Cortex of kidney (tissue), 1 donor: ENCODE measurements at places on chromosomes 11 and 22.

DNA sequence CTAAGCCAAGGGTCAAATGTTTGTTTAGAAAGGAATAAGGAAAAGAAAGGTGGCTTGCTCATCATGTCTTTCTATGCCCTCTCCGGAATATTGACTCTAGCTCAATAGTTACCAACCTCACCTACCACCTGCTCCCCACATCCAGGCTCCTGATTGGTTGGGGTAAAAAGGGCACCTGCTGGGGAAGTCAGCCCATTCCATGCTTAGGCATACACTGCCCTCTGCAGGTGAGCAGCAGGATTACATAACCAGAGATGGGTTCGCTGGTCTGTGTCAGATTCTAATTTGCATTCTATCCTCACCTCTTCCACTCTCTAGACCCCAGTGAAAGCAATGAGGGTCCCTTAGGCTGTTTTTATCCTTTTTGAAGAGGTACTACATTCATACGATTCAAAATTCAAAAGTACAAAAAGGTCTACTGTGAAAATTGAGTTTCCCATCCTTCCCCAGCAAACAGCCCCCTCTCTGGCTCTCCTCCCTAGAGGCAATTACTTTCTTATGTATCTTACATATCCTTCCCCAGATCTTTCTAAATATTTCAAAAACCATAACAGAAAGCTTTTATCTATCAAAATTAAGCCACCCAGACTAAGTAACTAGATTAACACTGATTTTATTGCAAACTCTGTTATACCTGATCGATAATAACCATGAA lies 98.0 kb upstream of the ASPHD2 start:
- no peak for DNase-seq

DNA sequence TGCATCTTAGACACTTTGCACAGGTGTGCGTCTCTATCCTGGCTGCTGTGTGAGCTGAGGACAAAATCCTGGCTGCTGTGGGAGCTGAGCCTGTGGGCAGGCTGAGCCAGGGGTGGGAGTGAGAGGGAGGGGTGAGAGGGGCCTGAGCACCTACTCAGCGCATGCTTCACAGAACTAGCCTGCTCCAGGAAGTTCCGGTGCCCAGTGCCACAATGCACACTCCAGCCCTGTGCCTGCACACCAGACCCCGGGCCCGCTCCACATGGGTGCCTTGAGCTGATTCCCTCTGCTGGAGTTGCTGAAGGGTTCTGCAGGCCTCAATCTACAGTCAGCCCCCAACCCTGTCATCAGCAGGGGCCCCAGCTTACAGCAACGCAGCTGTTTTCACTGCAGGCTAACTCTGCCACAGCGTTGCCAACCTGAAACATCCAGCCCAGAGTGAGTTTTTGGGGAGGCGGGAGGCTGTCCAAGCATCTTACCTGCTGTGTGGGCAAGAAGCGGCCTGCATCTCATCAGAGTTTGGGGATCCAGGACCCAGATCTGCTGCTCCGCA lies 1377.9 kb downstream of the TBC1D22A start:
- DNase-seq = no peak

DNA sequence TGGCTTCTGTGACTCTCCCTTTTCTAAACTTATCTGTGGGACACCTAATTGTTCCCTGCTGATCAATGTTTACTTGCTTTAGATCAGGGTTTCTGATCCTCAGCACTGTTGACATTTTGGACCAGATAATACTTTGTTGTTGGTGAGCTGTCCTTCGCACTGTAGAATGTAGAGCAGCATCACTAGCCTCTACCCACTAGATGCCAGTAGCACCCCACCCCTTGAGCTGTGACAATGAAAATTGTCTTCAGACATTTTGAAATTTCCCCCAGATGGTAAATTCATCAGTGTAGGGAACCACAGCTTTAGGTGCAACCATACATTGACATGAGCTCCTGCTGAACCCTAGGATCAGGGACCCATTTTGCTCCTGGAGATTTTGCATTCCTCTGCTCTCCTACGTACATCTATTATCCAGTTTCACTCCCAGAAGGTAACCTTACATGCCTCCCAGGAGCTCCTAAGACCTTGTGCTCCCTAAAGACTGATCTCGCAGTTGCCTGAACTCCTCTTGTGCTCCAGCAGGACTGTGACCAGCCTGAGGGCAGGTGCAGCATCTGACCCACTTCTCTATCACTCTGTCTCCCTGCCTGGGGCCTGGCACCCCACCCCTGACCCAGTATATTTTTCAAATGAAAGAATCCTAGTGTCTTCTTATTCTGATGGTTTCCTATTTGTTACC lies 107.8 kb downstream of the FAR1 start:
- no peak for DNase-seq

- no peak for DNase-seq
Measured at GRCh38 chr11:86735451-86736290, 63.3 kb upstream of the ME3 start.

GRCh38 chr22:23497016-23497885 lies 82.8 kb downstream of the IGLL1 start:
- DNase-seq = no peak

GRCh38 chr11:10784232-10785145 lies 24.2 kb downstream of the EIF4G2 start:
- no peak for DNase-seq

DNA sequence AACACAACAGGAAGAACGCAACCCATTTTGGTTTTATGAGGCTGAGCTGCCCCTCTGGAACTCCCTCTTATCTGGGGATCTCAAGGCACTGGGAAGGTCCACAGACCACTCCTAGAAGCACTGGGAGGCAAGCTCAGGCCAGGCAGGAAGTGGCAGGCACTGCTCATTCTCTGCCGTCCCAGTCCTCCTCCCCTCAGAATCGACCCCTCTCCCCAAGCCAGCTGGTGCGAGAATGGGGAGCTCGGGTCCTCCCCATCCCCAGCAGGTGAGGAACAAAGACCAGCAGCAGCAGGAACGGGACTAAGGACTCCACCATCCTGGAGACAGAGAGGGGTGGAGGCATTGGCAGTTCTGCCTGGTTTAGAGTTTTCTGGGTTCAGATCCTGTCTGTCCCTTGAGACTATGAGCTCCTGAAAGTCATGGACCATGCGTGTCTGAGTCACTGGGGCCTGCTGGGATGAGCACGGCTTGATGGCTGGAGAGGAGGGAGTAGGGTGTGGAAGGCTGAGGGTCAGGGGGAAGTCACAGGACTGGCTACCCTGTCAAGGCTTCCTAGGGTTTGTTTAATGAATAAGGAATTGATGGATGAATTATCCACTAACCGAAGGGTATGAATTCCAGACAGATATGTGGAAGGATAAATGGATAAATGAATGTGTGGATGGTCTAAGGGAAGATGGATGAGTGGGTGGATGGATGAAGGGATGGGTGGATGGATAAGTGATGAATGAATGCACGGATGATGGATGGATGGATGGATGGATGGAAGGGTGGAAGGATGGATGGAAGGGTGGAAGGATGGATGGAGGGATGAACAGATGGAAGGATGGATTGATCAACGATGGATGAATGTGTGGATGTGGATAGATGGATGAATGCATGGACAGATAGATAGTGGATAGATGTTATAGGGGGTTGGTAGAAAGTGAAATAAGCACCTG lies 6.4 kb downstream of the MYEOV start:
- DNase-seq = no peak

GRCh38 chr11:72081821-72082453 lies 1.3 kb downstream of the LRRC51 start:
- DNase-seq = no peak

- DNase-seq = no peak
Measured at GRCh38 chr22:38042488-38042790, 14.8 kb upstream of the PICK1 start.

GRCh38 chr11:120798854-120799253 lies 225.0 kb upstream of the TBCEL start:
- DNase-seq = no peak

GRCh38 chr11:68057807-68058206 lies 19.0 kb downstream of the TCIRG1 start:
- no peak for DNase-seq

DNA sequence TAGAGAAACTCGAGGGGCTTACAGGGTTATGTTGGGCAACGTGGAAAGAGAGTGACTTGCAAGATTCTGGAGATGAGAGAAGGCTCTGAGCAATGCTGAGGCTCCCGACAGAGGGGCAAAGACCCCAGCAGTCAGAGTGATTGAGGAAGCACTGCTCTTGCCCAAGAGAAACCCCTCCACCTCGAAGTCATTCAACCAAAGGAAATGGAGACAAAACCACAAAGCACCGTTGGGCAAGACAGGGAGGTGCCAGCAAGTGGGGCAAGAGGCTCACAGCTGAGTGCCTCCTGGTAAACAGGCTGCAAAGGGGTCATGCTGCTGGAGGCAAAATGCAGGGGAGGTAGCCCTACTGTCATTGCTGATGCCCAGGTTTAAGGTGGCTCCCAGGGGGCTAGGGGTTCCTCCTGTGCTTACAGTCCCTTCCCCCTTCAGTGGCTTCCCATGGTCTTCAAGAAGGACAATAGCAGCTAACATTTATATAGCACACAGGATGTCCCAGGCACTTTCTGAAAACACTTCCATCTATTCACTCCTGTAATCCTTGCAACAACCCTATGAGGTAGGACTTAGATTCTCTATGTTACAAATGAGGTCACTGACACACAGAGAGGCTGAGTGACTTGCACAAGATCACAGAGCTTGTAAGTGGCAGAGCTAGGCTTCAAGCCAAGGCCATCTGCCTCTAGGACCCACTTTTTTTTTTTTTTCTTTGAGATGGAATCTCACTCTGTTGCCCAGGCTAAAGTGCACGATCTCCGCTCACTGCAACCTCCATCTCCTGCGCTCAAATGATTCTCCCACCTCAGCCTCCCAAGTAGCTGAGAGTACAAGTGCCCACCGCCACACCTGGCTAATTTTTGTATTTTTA lies 18.1 kb upstream of the MYH9 start:
- DNase-seq = no peak

GRCh38 chr22:47180796-47181195 lies 418.3 kb downstream of the TBC1D22A start:
- DNase-seq = no peak

- DNase-seq = no peak
Measured at GRCh38 chr11:109267293-109268095, 154.5 kb upstream of the C11orf87 start.

DNA sequence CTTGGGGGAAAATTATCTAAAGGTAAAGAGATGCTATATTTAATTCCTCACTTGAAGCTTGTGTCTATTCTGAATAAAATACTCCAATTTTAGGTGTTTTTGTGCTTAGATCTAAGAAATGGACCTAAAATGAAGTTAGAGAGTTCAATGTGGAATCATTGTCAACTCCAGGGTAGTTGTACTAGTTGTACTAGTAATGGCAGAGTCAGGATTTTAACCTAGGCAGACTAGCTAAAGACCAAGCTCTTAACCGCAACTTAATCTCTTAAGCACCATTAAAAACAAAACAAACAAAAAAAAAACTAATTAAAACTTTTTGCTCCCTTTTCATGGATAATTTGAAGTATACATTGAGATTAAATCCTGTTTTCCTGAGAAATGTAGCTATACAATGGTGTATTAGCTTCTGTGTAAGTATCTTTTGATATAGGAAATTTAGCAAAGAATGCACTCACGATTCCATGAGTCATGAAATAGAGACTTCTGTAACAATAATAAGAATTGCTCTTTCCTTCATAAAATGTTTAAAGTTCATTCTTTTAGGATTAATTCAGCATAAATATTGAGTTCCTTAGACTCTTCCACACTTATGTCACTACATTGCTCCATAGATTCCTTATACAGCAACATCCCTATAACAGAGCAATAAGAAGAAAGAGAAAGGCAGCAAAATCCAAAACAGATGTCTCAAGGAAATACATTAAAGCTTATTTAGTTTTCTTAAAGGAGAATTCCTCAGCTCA lies 26.5 kb upstream of the SOX6 start:
- no peak for DNase-seq

- DNase-seq = no peak
Measured at GRCh38 chr11:58880166-58880565, 35.7 kb upstream of the GLYATL2 start.

DNA sequence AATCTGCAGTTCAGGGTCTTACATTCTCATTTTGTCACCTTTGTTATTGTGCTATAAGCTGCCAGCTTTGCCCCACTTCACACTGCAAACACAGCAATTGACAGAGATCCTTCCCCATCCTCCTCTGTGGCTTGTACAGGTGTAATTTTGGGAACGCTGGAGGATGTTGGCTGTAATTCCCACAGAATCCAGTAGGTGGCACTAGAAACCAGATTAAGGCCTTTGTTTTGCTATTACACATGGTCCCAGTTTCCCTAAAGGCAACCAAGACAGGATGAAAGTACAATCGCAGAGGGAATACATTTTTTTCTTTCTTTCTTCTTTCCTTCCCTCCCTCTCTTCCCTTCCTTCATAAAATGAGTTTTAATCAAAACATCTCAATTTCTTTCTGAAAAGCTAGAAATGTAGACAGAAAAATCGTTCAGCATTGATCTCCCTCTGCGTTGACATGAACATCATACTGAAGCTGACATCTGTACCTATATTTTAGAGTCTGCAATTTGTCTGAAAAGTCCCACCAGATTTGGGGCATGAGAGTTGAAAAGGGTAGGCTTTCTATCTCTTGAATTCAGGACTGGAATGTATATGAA lies 21.3 kb upstream of the NELL1 start:
- DNase-seq = no peak

- DNase-seq = no peak
Measured at GRCh38 chr11:28756977-28757376, 648.8 kb downstream of the METTL15 start.

GRCh38 chr22:42635531-42635930 lies 4.9 kb downstream of the ATP5MGL start:
- no peak for DNase-seq

DNA sequence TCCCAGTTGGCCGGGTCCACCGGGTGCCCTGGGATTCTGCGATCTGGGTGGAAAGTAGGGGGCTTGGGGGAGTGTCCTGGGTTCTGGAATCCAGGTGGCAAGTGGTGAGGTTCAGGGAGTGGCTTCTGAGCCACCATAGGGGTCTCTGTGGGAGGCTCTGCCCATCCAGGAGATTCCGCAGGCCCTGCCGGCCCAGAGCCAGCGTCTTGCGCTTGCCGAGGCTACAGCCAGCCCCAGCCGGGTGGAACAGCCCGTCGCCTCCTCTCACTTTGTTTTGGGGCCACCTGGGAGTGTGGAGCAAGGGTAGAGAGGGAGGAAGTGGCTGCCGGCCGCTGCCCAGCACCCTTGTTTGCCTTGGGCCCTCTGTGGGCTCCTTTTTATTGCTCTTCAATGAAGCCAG lies 60.6 kb upstream of the PPP6R3 start:
- no peak for DNase-seq

GRCh38 chr11:57903441-57904123 lies 120.1 kb upstream of the OR9Q1 start:
- DNase-seq = no peak

- no peak for DNase-seq
Measured at GRCh38 chr22:49448526-49448925, 379.1 kb downstream of the BRD1 start.
